ENCODE measurements at places on chromosomes 2 and 18.

DNA sequence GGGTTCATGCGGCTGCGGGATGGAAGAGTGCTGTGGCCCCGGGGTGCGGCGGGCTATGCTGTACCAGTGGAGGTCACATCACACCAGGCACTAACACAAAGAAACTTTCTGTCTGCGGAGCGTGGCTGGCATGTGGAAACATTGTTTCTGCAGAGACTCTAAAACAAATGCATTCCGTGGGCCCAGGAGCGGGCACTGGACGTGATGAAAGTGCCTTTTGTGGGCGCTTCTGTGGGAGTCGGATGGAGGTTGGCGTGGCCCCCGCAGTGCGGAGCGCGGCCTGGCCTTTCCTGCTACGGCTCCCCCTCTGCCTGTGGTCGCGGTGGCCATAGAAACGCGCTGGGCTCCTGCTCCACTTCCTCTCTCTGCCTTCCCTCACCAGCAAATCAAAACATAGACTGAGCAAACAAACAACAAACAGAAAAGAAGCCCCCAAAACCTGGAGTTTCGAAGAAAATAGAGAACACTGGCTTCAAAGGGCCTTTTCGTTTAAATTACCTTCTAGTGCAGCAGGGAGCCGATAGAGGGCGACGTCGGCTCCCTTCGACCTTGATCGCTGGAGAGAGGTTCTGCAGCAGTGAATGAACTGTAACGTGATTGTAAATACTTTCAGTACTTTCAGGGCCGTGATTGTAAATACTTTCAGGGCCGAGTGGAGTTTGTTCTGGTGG is 51.4 kb downstream of the KIF5C start:
- peak; percentile 18 for DNase-seq

DNA sequence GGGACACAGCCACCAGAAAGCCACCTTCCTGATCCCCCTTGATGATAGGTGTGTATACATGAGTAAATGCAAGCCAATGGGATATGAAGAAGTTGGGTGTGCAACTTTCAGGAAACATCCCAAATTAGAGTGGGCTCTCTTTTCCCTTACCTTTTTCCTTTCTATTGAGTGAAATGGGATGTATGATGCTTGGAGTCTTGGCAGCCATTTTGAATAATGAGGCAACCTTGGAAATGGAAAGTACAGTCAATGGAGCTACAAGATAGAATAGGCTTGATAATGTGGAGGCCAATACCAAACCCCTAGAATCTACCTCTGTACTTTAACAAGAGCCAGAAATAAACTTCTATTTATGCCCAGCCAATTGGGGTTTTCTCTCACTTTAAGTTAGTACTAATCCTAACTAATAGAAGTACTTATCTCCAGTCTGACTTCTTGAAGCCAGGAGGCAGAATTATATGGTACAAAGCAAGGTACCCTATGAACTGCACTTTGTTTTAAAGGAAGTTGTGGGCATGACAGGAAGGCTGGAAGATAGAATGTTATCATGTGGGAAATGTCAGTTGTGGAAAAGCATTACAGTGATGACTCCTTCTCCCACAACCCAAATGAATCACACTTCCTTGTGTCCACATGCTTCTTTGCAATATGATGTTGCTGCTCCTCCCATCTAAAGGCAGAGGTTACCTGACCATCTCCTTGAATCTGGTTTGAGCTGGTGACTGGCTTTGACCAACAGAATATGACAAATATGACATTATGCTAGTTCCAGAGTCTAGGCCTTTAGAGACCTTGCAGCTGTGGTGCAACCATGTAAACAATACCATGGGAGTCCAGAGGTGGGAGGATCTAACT is 12.9 kb upstream of the NABP1 start:
- DNase-seq = peak; percentile 35

- DNase-seq = no peak
These were observed 298.3 kb downstream of the TDRD15 start for GRCh38 chr2:21422050-21422449.

GRCh38 chr2:108363024-108363907 is 14.5 kb upstream of the SULT1C4 start:
- DNase-seq = no peak

GRCh38 chr2:234334151-234334550 is 162.7 kb downstream of the ARL4C start:
- DNase-seq = peak; percentile 36
